ENCODE measurements at places on chromosomes 7 and 10.

- no peak for DNase-seq
These were observed 42.0 kb downstream of the CCDC6 start for GRCh38 chr10:59864141-59864962.

- no peak for DNase-seq
These were observed 69.6 kb upstream of the GRM8 start for GRCh38 chr7:127322351-127322750.

DNA sequence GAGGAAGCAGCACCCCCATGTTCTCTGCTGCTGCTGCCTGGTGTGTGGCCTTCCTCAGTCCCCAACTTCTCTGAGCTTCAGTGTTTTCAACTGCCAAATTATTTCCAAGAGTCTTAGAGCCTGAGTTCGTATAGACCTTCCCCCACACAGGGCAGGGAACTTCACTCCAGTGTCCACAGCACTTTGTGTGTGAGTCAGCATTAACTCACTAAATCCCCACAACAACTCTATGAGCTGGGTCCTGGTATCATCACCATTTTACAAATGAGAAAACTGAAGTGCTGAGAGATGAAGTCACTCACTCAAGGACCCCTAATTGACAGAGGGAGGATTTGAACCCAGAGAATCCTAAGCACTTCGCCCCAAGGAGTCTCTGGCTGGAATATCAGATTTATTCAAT, 48.3 kb downstream of the ADCYAP1R1 start:
- no peak for DNase-seq

DNA sequence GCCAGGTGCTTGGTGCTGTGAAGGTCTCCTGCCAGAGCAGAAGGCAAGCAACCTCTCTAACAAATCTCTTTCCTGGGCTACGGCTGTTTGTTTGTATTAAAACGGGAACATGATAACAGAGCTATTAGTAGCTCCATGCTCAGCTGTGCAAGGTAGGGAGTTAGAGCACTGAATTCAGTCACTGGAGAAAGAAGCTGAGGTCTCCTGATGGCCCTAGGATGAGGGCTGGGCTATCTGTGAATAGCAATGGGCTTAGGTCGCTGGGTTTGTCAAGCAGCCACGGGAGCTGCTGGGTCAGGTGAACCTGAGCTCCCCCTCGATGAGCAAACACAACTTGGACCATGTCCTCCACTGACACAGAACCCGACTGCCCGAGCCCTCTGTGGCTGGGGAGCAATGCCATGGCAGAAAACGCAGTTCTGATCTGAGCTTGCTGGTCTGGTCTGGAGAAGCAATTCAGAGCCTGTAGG, 24.4 kb downstream of the TACC2 start:
- no peak for DNase-seq

DNA sequence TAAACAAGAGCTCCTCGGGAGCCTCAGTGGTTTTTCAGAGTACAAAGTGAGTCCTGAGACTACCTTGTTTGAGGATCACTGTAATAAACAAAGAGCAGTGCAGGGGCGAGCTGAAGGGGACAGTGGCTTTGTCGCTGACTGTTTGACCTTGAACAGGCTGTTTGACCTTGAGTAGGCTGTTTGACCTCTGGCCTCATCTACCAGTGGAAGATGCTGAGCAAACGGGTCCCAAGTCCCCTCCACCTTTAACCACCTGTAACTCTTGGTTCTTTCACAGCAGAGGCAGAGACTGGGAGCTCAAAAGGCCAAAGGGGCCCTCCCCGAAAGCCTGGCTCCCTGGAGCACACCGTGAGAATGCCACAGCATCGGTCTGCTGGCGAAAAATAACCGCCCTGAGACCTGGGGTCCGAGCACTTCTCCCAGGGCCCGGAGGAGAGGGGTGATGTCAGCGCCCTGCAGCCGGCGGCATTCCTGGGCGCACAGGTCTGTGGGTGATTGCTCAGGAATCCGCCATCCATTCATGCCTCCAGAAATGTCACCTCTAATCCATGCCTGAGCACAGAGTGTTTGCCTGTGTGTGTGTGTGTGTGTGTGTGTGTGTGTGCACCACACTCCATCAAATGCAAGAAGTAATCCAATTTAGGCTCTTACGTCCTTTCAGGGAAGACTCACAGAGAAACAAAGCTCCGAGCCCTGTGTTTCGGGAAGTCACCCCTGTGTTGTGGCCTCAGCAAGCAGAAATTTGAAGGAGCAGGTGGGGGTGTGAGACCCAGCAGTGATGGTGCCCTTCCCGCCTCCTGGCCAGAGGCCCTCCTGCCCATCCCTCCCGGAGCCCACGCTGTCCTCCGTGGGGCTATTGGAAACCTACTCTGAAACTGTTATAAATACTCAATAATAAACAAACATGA, 66.5 kb downstream of the ASB13 start:
- DNase-seq, result no peak

GRCh38 chr7:18384491-18385143, 110.9 kb upstream of the HDAC9 start:
- no peak for DNase-seq

- no peak for DNase-seq
These were observed 16.3 kb downstream of the VSTM4 start for GRCh38 chr10:49099046-49099445.

DNA sequence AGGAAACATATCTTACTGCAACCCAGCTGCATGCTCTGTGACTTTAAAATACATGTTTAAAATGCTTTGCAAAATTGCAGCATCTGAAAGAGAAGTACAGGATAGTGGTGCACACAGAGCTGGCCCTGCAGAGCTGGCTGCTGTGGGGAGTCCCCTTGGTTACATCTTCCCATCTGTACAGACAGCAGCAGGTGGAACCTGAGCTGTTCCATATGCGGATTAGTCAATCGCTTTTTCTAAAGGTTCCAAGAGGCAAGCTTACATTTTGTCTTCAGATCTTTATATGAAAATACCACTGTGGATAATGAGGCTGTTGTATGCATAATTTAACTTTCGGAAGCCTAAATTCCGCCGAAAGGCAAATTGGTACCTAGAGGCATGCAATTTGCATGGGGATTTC, 444.1 kb downstream of the NRG3 start:
- peak; percentile 28 for DNase-seq

GRCh38 chr10:101897633-101898032, 54.0 kb upstream of the KCNIP2 start:
- no peak for DNase-seq

DNA sequence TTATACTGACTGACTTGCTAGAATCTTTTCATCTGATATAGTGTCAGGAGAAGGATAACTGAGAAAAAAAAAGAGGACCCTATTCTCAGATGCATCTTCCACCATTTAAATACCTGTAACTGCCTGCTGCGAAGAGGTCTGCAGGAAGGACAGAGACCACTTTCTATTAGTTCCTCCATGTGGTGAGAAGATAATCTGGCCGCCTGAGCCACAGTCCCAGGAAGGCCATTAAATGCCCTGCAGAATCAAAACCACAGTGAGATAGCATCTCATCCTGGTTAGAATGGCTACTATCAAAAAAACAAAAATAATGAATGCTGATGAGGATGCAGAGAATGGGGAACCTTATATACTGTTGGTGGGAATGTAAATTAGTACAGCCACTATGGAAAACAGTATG, 19.9 kb upstream of the IFIT1B start:
- DNase-seq, result no peak

DNA sequence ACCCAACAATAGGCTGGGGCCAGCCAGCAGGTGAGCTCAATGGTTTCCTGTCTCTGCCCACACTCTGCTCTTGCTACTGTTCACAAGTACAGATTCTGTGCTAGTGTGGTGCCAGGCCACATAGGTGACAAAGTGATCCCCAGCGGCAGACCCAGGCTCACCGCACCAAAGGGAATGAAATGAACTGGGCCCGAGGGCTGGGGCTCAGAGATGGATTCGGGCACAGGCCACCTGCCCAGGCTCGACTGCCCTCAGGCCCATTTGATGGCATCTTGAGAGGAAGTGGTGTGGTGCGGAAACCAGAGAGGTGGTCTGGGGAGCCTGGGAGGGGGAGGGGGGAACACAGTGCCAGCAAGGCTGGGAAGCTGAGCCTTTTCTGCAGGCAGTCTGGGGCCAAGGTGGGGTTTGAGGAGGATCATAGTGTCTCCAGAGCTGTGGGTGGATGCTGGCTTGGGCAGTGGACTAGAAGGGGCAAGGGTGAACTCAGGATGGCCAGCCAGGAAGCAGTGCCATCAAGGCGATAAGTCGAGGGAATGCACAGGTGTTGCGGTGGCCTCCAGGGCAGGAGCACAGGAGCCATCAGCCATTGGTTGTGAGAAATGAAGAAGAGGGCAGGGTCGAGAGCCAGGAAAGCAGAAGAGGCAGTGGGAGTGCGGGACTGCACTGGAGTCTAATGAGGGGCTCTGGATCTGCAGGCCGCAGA, 85.2 kb downstream of the ARHGAP22 start:
- DNase-seq, result no peak

- DNase-seq, result peak; percentile 27
These were observed 313.3 kb upstream of the AKR1E2 start for GRCh38 chr10:4512671-4513240.

- no peak for DNase-seq
These were observed 23.0 kb upstream of the ZMYND11 start for GRCh38 chr10:112246-112645.

- no peak for DNase-seq
These were observed 256.8 kb downstream of the ELFN1 start for GRCh38 chr7:1926908-1927306.

DNA sequence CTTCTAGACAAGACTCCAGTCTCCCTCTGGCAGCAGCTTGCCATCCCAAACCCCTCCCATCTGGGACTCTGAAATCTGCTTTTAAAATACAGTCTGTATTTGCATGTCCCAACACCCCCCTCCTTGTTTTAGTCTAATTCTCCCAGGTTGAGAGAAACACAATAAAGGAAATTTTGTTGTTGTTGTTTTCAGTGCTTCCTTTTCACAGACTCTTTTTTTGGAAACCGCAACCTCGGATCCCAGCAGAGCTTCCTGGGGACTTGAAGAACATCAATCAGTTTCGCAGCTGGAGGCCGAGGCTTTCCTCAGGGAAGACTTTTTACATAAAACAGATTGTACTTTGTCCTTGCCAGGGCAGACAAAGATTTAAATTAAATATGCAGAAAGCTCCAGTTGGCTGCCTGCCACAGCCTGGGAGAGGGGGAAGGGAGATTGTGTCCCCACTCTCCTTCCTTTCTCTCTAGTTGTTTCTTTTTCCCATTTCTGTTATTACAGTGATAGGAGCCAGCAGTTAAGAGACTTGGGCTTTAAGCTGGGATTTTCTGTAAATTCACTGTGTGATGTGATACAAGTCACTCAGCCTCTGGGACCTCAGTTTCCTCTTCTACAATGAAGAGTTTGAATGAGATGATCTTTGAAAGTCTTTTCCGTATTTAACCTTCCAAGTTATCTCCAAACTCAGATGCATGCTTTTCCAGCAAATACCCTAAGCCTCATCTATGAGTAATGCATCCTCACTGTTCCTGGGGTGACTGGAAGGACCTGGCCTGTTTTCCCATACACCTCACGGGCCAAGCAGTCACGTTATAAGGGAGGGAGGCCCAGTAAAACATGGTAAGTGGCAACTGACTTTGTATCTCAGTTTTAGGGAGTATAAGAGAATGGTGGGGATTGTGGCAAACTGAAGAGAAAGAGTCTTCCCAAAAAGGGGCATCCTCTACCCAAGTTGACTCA, 192.3 kb downstream of the REEP3 start:
- peak; percentile 48 for DNase-seq

- no peak for DNase-seq
These were observed 267.1 kb downstream of the PRPF18 start for GRCh38 chr10:13853854-13854253.

GRCh38 chr7:42022791-42023190, 214.2 kb downstream of the GLI3 start:
- no peak for DNase-seq

DNA sequence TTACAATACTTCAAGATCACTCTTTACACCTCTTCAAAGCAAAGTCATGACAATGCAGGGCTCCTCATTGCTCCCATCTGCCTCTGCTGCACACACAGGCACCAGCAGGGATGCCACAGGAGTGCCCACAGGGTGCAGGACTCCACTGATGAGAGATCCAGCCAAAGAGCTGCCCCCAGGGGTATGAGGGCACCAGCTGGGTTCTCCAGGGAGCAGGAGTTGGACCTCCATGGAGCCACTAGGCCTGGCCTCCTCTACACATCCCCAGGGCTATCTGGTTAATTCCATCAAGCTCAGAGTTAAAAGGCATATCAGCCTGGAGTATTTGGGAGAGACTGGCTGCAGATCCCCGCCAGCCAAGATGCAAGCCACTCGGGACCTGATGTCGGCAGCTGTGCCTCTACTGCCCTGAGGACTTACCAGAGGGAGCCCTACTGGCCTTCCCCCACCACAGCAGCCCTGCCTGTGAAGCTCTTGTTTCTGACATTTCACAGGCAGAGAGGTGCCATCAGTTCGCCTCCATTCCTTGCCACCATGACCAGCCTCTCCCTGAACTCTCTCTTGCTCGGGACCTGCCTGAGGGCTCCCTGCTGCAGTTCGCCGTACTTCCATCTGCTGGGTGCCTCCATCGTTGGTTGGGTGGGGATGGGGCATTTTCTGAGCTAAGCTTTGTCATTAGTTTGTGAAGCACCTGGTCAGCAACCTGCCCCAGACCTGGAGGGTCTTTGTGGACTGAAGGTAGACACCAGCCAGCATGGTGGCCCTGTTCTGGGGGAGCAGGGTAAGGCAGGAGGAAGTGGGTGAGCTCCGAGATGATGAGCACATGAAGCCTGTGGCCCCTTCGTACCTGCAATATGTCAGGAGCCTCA, 12.5 kb upstream of the TRIM8 start:
- no peak for DNase-seq

GRCh38 chr7:18906901-18907300, 210.5 kb downstream of the TWIST1 start:
- no peak for DNase-seq

DNA sequence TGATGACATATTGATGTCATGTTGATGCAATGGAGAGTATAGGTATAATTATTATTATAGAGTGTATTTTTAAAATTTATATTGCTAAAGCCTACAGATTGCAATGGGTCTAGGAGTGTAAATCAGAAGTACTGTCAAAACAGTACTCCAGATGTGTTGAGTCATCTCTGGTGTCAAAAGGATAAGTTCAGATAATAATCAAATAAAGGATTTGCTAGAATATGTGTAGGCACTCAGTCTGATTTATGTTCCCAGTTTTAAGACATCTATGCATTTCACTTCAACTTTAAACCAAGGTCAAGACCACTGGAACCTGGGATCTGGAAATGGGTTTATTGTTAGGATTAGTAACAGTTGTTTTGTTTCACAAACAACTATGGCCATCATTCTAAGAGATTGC, 342.3 kb upstream of the BMPER start:
- DNase-seq, result no peak

- no peak for DNase-seq
These were observed 3.4 kb downstream of the CALHM2 start for GRCh38 chr10:103448746-103449145.

DNA sequence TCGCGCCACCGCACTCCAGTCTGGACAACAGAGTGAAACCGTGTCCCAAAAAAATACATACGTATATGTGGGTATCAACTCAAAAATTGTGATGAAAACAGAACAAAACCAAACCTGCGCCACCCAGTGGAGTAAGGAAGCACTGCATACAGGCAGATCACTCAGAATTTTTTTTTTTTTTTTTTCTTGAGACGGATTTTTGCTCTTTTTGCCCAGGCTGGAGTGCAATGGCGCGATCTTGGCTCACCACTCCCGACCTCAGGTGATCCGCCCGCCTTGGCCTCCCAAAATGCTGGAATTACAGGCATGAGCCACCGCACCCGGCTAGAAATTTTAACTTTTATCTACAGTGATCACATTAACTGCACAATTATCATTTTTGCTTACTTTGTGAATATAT, 9.1 kb upstream of the TMEM236 start:
- DNase-seq, result peak; percentile 33

- DNase-seq, result no peak
These were observed 84.7 kb downstream of the SPAG6 start for GRCh38 chr10:22429981-22430421.

All from WERI-Rb-1 (cell line).